ENCODE measurements at places on chromosomes 3 and 15.

- no peak for DNase-seq
These were observed 144.0 kb downstream of the CLSTN2 start for GRCh38 chr3:140078940-140079339.

- no peak for DNase-seq
These were observed 19.6 kb upstream of the SUCLG2 start for GRCh38 chr3:67674055-67674454.

- no peak for DNase-seq
These were observed 14.4 kb upstream of the SENP7 start for GRCh38 chr3:101527441-101527840.

GRCh38 chr15:35833581-35833980, 287.6 kb upstream of the DPH6 start:
- DNase-seq: no peak

GRCh38 chr15:100663086-100663914, 60.9 kb downstream of the ASB7 start:
- no peak for DNase-seq

- DNase-seq: no peak
These were observed 261.9 kb downstream of the GABRG3 start for GRCh38 chr15:27232876-27233275.

DNA sequence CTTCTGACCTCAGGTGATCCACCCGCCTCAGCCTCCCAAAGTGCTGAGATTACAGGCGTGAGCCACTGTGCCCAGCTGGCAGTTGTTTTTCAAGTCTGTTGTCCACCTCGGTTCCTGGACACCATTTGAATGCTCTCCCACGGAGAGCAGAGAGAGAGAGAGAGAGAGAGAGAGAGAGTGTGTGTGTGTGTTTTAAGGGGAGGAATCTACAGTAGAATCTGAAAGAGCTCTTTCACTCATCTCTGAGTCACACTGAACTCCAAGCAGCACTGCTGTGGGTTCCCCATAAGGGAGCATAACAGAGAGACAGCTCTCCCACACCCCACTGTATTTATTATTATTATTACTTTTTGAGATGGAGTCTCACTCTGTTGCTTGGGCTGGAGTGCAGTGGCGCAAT, 156.6 kb downstream of the RPLP1 start:
- DNase-seq: no peak

GRCh38 chr15:100170291-100171210, 171.2 kb downstream of the ADAMTS17 start:
- DNase-seq: no peak

DNA sequence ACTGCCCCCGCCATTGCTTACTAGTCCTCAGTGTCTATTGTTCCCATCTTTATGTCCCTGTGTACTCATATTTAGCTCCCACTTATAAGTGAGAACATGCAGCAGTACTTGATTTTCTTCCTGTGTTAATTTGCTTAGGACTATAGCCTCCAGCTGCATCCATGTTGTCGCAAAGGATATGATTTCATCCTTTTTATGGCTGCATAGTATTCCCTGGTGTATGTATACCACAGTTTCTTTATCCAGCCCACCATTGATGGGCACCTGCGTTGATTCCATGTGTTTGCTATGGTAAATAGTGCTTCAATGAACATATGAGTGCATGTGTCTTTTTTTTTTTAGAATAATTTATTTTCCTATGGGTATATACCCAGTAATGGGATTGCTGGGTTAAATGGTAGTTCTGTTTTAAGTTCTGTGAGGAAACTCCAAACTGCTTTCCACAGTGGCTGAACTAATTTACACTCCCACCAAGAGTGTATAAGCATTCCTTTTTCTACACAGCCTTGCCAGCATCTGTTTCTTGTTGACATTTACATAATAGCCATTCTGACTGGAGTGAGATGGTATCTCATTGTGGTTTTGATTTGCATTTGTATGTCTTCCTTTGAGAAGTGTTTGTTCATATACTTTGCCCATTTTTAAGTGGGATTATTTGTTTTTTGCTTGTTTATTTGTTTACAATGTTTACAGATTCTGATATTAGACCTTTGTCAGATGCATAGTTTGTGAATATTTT, 53.7 kb downstream of the GALK2 start:
- DNase-seq: no peak

DNA sequence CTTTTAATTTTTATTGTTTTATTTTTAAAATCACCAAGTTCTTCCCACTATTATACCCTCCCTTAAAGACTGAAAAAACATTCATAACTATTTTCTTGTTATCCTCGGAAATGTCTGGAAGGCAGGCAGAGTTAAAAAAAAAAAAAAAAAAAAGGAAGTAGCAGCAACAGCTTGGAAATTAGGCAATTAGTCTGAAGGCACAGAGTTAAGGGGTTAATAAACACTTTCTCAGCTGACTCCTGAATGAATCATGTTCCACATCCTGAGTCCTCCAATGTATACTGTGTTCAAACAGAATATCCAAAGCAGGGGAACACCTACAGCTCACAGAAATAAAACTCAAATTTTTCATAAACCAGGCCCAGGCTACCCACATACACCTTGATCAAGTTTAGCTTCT, 5.8 kb downstream of the HEXA start:
- no peak for DNase-seq

- no peak for DNase-seq
These were observed 170.1 kb upstream of the GBE1 start for GRCh38 chr3:81931265-81932251.

- DNase-seq: peak; percentile 78
These were observed 8.7 kb upstream of the SEMA3B start for GRCh38 chr3:50260027-50260941.

DNA sequence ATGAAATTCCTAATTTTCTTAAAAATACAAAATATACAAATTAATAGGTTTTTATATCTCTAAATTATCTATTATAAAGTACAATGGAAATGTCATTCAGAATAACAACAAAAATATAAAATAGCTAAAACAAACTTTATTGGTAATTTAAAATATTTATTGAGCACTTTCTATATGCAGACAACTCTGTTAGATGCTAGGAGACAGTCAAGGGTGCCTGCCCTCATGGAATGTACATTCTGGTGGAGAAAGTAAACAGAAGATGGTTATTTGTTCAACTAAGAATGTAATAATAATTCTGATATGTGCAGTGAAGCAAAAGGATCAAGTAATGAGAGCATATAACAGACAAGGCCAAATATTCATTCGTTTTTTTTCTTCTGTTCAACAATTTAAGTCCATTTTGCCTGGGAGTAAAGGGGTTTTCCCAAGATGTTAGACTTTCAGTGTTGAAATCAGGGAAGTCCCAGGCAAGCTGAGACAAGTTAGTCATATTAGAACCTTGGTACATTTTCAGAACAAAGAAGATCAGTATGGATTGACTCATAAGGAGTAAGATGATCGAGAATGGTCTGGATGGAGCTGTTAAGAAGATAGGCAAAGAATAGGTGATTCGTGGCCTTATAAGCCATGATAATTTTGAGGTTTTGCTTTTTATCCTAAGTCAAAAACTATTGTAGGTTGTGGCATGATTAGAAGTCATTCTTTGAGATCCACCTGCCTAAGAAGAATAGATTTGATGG, 150.2 kb upstream of the MLF1 start:
- no peak for DNase-seq

GRCh38 chr15:99158626-99159412, 53.9 kb downstream of the SYNM start:
- no peak for DNase-seq

DNA sequence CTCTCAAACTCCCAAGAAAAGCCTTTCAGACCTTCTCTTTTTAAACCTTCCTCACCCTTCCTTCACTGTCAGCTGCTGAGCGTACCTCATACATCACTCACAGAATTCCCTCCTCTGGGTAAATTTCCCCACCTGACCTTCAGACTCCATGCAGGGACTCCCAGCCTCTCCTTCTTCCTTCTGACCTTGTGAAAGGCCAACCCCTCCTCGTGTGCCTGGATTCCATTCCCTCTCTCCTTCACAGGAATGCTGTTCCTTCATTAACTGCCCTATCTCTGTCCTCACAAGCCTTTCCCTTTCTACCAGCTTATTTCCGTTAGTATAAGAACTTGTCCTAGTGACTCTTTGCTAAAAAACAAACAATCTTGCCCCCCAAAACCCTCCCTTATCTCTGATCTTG, 69.7 kb upstream of the MME start:
- no peak for DNase-seq

DNA sequence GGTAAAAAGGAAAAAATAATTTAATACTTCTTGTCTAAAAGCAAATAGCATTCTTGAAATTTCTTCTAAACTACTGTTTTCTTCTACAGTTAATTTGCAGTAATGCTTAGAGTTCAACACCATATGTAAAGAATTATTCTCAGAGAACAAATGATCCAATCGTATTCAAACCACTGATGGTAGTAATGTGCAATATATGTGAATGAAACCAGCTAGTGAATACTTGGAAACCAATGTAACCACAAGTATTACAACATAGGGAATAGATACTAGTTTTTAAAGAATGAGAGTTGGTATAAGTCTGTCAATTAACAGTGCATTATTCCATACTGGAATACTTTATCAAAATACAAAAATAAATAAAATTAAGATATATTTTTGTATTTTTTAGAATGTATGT, 850.0 kb downstream of the DIPK2A start:
- no peak for DNase-seq

- no peak for DNase-seq
These were observed 11.6 kb upstream of the SEC61A1 start for GRCh38 chr3:128040660-128041059.

DNA sequence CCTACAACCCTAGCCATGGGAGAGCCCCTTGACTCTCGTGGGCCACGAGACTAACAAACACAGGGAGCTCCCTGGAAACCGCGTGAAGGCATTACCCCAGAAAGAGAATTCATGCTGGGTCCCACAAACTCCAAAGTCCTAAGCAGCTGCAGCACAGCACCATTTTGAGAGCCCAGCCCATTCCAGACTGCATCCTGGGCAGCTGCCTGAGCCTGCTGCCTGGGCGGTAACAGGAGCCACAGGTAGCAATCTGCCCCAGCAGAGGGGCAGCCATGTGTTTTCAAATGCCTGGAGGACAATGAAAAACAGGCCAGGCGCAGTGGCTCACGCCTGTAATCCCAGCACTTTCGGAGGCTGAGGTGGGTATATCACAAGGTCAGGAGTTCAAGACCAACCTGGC, 62.9 kb upstream of the TBC1D23 start:
- no peak for DNase-seq
